ENCODE measurements at places on chromosomes 3 and 15.

DNA sequence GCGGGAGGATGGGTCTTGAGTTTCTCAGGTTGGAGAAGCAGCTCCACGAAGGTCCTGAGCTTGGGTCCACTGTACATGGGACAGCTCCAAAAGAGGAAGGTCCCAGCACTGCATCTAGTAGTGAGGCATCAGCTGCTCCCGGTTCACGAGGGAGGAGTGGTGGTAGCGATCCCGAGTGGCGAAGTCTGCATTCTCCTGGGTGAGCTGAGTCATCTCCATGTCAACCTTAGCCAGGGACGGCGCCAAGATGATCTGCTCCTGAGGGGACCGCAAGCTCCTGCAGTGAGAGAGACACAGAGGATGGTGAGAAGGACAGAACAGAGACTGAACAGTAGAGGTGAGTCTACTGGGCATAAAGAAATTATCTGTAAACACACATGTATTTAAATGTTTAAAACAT is 28.0 kb upstream of the HEG1 start:
- no peak for DNase-seq

DNA sequence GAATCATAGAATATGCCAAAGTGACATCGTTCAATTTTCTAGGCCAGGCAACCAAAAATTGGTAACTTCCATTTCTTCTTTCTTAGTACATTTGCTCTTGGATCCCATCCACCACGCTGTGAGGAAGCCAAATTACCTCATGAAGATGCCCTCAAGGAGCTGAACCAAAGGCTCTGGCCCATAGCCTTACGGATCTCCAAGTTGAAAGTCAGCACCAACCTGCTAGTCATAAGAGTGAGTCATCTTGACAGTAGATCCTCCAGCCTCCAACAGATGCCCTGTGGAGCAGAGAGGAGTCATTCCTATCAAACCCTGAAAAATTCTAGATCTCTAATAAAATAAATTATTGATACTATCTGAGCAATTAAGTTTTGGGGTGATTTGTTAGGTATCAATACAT is 322.5 kb upstream of the COL8A1 start:
- no peak for DNase-seq

DNA sequence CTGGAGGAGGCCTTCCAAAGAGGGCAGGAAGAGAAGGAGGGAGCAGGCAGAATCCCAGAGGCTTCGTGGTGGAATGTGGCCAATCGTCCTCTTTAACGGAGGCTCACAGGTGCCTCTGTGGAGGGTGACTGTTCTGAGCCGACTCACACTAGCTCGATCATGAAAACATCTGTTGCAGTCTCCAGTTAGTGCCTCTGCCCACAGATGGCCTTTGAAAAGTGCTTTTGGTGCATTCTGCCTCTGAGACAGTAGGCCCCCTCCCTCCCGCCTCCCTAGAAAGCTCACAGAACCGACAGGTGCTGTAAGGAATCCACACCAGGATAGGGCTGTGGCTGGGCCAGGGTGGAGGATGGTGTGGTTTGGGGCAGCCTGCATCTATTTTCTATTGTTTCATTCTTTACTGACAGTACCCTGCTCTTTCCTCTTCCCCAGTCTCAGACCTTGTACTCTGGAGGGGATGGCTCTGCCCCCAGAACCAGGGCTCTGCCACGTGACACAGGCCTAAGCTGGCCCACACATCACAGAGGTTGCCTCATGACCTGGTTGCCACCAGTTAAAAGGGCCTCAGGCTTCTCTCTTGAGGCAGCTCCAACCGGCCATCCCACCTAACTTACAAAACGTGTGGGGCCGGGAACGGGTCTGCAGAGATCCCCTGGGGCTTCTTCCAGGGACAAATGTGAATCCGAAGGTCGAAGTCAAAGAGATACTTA is 27.2 kb upstream of the PIGZ start:
- DNase-seq: no peak

- no peak for DNase-seq
These were observed 15.0 kb downstream of the NEK10 start for GRCh38 chr3:27354161-27354560.

GRCh38 chr3:45124352-45124751 is 21.8 kb downstream of the CDCP1 start:
- no peak for DNase-seq

DNA sequence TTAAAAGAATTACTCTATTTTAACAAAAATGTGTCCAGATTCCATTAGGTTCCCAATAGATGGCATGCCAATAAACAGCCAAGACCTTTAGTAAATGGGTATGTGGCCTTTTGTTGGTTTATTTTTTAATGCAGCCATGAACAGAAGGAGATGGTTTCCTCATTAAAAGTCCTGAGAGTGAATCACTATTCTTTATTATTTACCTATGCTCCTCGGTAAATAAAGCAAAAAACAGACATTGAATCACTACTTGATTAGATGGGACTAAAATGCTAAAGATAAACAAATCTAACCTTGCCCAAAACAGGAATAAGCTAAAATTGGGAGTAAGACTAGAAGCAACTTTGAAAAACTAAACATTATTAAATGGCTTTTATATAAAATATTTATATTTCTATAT is 94.2 kb downstream of the TNIK start:
- DNase-seq: no peak

DNA sequence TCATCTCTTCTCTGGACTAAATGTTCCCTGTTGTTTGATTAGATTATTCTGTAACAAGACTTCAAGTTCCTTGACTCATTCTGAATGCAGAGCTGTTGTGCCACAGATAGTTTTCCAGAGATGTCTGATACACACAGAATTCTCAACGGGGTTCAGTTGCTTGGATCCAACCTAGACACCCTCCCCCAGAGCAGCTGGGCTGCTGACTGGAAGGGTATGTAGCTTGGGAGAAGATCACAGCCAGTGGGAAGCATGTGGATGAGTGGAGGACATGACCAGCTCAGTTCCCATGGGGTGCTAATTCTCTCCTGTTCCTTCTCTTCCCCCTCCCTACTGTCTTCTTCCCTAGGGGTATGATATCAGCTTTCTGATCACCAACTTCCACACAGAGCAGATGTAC is 6.6 kb upstream of the TTLL3 start:
- no peak for DNase-seq

- no peak for DNase-seq
These were observed 10.7 kb upstream of the CYP11A1 start for GRCh38 chr15:74377831-74378766.

DNA sequence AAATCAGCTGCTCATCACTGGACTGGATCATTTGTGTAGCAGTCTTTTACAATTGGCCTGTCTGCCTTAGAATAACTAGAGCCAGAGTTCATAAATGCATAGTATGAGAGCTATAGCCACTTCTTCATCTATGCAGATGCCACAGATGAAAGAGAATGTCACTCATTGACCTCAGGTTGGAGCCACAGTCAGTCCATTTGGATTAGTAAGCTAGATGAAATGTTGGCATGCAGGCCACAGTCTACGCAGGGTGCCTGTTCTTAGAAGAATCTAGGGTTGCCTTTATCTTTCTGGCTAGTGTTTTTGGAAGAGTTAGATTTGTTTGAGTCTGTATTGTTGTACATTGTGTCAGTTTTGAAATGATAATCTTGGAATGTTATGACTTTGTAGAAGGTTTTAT is 25.4 kb upstream of the EDEM1 start:
- DNase-seq: no peak
